ENCODE measurements at places on chromosomes 3 and 15. TPM values are rescaled to one million over a fixed set of nuclear protein-coding genes. Genes with fewer than 3 reads are reported as not detected.

Gene ADAMTS17
- 2.8 TPM for total RNA-seq

Gene MAGEL2
- total RNA-seq, result 0.56 TPM

Gene LMOD3
- not detected for total RNA-seq

Gene GLDN
- 26.0 TPM for total RNA-seq

Gene CHRD
- total RNA-seq, result 21.7 TPM

Gene CYP8B1
- total RNA-seq, result not detected

Gene HTR3E
- not detected for total RNA-seq

Gene ECE2
- total RNA-seq, result not detected

Gene CFAP91
- total RNA-seq, result 11.4 TPM

Gene KBTBD8
- total RNA-seq, result 0.54 TPM

Gene RABL3
- total RNA-seq, result 29.7 TPM
